RWPE2 (cell line): ENCODE measurements at places on chromosomes 5 and 9.

DNA sequence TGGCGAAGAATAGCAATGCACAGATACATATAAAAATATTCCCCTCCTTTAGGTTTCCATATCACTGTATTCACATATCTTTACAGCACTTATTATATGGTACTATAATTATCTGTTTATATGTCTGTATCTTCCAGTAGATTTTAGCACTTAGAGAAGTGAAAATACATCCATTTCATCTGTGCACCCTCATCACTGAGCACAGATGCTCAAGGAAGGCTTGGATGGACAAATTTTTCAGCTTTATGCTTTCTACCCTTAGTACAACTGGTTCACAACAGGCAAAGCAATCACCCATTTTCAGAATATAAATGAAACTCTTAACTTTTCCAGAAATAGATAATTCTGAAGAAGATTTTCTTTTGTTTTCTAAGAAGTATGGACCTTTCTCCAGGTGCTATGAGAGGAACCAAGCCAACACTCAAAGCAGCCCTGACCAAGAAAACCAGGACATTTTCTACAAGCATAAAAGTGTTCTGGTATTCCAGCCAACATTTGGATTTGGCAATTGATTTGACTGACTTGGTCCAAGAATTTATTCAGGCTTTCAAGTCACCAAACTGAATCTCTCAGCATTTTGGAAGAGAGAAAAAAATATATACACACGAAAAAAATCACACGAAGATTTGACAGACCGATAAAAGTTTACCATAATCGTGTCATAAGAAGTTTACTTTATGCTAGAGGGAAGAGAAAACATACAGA lies 170.2 kb upstream of the CD180 start:
- no peak for DNase-seq

DNA sequence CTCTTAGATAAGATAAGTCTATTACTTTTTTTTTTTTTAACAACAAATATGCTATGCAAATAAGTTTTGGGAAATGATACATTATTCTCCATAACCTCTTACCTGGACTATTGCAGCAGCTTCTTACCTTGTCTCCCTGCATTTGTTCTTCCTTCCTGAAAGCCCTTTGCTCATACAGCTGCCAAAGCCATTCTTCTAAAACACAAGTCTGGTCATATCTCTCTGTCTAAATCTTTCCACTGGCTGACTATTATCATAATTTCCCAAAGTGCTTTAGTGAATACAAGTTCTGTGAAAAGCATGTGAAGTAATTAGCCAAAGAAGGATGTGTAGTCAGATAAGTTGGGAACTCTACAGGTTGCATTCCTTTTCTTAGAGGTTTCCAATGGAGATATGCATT lies 115.4 kb upstream of the CNTLN start:
- no peak for DNase-seq

GRCh38 chr9:129362287-129363000 lies 184.4 kb upstream of the IER5L start:
- no peak for DNase-seq

GRCh38 chr9:137136881-137137607 lies 1.9 kb upstream of the GRIN1 start:
- no peak for DNase-seq

- no peak for DNase-seq
Observed at GRCh38 chr9:78491402-78491801, 194.5 kb downstream of the PSAT1 start.

DNA sequence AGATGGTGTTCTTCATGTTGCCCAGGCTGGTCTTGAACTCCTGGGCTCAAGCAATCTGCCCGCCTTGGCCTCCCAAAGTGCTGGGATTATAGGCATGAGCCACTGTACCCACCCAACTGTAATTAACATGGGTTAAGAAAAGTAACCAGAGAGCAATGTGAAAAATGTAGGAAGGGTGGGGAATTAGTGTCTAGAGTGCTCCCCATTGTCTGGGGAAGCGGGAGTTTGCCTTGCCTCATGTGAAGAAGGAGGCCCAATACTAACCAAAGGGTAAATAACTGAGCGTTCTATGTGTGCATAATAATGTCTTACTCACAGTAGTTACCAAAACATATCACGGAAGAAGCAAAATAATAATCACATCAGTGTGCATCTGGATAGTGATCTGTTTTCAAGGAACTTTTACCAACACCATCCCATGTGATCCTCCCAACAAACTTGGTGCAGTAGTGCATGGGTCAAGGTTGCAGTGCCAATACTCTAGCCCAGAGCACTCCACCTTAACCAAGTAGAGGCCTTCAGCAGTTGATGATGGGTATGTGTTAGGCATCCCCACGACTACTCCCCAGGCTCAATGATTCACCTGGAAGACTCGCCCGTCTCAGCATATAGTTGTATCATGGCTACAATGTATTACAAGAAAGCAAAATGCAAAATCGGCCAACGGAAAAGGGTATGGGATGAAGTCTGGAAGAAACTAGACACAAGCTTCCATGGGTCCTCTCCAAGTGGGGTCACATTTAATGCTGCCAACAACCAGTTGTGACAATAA lies 26.2 kb downstream of the GNAQ start:
- no peak for DNase-seq

DNA sequence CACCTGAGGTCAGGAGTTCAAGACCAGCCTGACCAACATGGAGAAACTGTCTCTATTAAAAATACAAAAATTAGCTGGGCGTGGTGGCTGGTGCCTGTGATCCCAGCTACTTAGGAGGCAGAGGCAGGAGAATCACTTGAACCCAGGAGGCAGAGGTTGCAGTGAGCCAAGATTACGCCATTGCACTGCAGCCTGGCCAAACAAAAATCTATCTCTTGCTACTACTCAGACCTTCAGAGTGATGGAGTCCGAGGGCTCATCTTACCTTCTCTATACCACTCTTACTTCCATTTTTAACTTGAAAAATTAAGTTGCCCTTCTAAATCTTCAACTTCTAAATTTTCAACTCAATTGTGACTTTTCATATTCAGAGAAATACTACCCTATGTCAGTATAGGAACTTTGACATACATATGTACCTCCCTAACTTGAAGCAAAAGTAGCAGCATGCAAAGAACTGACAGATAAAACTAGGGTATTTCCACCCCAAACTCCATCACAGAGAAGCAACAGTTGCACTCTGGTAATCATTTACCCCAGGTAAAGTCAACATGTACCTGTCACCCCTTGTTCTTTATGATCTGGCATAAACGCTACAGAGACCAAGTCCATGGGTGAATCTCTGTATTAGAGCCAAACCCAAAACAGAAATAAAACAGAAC lies 11.4 kb downstream of the ZFAND5 start:
- no peak for DNase-seq

DNA sequence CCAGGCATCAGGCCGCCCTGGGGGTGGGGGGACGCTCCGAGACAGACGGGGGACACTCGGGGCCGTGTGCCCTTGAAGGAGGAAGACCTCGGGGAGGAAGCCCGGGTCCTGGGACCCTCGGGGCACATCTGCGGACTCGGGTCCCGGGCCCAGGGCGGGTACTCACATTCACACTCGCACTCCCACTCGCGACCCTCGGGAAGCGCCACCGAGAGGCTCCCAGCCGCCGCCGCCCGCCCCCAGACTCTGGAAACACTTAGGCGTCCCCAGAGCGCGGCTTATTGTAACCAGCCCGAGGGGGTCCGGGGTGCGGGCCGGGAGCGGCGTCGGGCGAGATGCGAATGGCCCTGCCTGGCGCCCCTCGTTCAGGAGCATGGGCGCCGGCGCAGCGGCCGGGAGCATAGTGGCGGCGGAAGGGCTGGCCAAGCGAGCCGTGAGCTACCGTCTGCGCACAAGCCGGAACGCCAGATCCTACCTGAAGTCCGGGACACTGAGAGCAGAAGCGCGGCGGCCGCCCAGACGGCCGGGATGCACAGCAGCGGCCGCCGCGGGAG lies 559 bp downstream of the ROR2 start:
- DNase-seq, result no peak

DNA sequence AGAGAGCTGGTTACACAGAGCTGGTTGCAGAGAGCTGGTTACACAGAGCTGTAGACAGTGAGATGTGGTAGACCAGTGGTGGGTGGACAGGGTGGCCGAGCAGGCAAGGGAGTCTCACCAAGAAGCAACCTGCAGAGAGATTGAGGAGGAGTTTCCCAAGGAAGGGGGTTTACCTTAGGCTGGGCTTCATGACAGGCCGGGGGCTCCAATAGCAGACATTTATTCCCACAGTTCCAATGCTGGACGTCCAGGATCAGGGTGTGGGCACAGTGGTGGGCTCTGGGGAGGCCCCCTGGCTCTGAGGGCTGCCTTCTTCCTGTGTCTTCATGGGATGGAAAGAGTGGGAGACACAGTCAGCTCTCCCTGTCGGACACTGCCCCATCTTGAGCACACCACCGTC lies 386.9 kb upstream of the IRX4 start:
- DNase-seq, result no peak

DNA sequence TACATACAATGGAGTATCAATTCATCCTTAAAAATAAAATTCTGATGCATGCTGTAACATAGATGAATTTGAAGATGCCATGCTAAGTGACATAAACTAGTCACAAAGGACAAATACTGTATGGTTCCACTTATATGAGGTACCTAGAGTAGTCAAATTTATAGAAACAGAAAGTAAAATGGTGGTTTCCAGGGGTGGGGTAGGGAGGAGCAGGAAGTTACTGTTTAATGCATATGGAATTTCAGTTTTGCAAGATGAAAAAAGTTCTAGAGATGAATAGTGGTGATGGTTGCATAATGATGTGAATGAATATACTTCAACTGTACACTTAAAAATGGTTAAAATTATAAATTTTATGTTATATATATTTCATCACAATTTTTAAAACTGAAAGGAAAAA lies 57.3 kb upstream of the FNIP1 start:
- DNase-seq, result no peak

GRCh38 chr5:113052041-113052795 lies 75.6 kb downstream of the DCP2 start:
- no peak for DNase-seq

DNA sequence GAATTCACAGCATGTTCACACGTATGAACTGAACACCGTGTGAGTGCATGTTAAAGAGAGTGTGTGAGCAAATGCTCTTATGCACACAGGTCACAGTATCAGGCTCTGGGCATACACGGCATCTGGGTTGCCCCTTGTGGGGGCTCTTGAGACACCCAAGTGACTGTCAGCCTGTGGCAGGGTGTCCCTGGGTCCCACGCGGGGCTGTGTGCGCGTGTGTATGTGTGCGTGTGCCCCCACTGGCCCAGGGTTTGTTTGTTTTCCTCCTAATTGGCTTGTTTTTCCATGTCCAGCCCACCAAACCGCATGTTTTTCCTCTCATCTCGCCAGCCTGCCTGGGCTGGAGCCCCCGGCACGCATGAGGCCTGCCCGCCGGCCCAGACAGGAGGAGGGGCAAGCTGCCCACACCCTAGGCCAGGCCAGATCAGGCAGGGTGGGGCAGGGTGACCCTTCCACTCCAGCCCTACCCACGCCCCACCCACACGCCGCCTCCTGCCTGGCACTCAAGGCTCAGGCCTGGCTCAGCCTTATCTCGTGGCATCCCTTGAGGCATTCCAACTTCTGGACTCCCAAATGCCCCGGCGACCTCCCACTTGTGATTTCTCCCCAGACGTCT lies 28.8 kb downstream of the CNTFR start:
- DNase-seq, result no peak

DNA sequence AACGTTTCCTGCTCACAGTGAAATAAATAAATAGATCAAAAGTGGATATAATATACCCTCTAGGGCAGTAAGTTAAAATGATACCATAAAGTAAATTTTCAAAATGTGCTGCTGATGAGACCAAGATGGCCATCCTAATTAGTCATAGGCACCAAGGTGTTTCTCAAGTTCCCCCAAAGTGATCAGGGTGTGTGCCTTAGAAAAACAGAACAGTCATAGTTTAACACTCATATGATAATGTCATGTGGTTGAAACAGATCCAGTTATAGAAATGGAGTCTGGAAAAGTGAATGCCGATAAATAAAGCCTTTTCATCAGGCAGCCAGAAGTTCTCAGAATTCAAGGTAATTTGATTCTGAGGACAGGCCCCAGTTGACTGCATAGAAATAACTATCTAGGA lies 161.5 kb upstream of the CDKN2B start:
- DNase-seq, result no peak
